CD14-positive monocyte (primary cell): ENCODE measurements at places on chromosomes 1 and 21.

- DNase-seq, result peak; percentile 53
Measured at GRCh38 chr1:158177700-158178450, 2.8 kb upstream of the CD1D start.

DNA sequence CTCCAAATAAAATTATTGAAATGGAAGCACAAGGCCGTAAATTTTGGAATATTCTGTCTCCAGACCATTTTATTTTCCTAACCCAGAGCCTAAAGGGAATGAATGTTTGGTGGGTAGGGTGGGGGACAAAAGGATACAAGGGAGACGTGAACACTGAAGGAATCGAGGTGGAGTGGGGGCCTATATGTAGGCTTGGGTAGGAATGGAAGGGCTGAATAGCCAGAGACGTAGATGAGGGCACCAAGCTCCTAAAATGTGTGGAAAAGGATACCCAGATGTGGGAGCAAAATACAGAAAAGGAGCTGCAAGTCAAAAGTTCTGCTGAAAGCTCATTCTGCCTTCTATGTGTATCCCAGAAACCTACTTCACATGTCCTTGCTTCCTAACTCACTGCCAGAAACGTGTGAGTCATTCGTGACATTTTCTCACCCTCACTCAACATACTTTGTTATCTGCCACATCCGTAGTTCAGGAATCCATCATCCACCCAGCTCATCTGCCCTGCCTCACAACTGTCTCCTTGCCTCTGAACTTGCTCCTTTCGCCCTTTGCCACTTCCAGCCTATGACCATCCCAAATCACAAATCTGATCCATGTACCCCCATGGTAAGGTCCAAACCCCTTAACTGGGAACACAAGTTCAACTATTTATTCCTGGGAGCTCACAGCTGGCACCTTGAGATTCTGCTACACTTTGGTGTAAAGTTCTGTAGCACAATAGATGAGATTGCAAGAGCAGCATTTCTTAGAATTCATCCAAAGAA, 84.1 kb upstream of the PRDX6 start:
- no peak for DNase-seq

DNA sequence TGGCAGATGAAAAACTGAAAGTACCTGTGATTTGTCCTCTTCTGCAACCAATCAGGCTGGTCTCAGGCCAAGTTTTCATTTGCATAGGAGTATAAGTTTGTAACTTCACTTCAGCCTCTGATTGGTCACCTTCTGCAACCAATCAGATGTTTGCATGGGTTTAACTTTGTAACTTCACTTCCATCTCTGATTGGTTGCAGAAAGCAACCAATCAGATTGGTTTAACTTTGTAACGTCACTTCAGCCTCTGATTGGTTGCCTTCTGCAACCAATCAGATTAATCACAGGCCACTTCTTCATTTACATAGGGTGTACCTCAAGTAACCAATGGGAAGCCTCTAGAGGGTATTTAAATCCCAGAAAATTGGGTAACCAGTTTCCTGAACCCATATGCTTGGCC, 18.9 kb upstream of the TUT4 start:
- peak; percentile 32 for DNase-seq

DNA sequence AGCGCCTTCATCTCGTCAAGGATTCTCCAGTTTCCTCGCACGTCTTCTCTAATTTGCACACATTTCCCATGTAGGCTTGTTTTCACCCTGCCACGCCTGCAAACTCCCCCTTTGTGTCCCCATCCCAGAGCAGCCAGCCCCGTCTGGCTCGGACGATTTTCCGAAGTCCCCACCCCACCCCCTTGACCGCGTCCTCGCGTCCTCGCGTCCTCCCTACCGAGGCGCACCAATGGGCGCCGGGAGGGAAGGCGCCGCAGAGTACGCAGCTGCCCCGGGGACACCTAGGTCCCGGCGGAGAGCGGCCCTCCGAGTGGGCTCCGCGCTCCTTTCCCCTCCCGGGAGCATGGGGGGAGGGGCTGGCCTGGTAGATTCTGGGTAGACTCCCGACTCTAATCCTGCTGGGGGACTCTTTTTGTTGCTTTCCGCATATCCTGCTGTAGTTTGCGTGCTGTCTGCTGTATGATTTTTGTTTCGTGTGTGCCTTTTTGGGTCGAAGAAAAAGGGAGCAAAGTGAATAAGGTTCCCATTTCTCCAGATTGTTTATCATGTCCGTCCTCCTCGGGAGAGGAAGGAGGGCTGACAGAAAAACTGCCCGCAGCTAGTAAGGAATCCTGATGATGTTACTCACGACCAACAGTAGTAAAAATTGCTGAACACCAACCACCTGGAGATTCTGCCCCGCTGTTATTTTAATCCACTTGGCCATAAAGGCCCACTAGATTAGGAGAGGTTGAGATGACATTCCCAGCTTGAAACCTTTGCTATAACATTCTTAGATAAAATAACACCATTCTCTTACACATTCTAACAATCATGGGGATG, 1.5 kb downstream of the CACHD1 start:
- DNase-seq, result no peak

DNA sequence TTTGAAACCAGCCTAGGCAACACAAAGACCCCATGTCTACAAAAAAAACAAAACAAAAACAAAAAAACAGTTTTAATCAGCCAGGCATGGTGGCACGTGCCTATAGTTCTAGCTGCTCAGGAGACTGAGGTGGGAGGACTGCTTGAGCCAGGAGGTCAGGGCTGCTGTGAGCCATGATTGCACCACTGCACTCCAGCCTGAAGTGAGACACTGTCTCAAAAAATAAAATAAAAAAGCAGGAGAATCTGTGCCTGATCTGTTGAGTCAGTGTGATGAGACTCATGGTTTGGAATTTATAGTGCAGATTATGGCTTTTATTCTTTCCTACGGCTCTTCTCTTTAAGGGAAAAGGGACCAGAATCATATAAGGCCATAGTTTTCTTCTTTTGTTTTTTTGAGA, 16.5 kb downstream of the TRIT1 start:
- no peak for DNase-seq

DNA sequence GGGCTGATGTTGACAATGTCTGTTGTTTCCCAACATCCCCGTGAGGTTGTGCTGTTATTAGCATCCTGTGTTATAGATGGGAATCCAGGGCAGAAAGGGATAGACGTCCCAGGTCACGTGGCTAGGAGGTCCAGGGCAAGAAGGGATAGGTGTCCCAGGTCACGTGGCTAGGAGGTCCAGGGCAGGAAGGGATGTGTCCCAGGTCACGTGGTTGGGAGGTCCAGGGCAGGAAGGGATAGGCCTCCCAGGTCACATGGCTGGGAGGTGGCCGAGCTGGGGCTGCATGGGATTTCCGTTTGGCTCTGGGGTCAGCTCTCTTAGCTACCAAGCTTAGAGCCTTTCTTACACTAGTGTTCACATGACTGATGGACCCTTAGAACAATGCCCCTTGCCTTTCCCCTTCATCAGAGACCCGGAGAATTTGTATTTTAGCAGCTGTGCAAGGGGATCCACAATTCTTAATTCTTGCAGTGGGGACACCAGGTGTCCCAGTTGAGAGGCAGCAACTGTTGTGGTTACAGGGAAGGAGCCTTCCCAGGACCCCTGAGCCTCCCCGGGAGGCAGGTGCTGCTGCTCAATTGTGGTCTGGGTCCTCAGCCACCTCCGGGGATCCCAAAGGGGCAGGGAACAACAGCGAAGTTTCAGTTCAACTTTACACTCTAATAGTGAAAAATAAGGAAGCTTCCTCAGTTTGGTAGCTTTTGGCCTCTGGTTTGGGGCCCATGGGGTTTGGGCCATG, 69.2 kb downstream of the UMODL1 start:
- peak; percentile 35 for DNase-seq

GRCh38 chr1:73029571-73029970, 747.2 kb upstream of the NEGR1 start:
- DNase-seq, result no peak

DNA sequence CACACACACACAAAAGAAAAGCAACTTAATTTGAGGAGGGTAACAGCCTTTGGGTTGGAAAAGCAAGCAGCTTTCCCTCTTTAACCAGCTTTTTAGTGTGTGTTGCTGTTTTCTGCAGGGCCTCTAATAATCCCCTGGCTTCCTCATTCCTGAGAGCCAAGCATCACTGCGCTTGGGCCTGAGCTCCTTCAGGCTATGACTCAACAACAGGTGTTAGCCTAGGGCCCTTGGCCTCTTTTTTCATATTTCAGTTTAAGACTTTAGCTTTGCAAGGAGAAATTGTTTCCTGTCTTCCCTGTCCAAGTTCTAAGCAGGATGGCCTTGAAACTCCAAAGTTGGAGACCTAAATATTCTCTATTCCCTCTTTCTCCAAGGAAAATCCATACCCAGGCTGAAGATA, 26.2 kb upstream of the SNX27 start:
- DNase-seq, result no peak

- no peak for DNase-seq
Measured at GRCh38 chr1:28050776-28051175, 37.6 kb downstream of the EYA3 start.

- no peak for DNase-seq
Measured at GRCh38 chr1:228101994-228102790, 933 bp downstream of the C1orf35 start.

- no peak for DNase-seq
Measured at GRCh38 chr1:2073382-2074230, 23.4 kb downstream of the PRKCZ start.

- no peak for DNase-seq
Measured at GRCh38 chr1:65198096-65198495, 50.1 kb downstream of the AK4 start.
